Keratinocyte (primary cell): ENCODE measurements at places on chromosomes 3 and 15.

GRCh38 chr15:63089260-63090043 is 32.2 kb upstream of the LACTB start:
- no peak for DNase-seq

DNA sequence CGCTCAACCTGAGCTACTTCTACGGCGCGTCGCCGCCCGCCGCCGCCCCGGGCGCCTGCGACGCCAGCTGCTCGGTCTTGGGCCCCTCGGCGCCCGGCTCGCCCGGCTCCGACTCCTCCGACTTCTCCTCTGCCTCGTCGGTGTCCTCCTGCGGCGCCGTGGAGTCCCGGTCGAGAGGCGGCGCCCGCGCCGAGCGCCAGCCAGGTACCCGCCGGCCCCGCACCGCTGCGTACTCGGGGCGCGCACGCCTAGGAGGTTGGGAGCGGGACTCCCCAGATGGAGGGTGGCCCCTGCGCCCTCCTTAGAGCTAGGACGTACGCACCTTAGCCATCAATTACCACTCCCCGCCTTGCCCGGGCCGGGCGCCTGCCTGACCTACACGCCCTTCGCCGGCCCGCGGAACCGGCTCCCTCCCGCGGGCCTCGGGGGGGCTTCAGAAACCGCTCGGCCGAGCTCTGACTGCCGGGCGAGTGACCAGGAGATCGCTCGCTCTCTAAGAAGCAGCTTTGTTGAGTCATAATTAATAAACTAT is 466 bp downstream of the NFKBIZ start:
- no peak for DNase-seq

- no peak for DNase-seq
These were observed 44.6 kb downstream of the TLE3 start for GRCh38 chr15:70053001-70053715.

DNA sequence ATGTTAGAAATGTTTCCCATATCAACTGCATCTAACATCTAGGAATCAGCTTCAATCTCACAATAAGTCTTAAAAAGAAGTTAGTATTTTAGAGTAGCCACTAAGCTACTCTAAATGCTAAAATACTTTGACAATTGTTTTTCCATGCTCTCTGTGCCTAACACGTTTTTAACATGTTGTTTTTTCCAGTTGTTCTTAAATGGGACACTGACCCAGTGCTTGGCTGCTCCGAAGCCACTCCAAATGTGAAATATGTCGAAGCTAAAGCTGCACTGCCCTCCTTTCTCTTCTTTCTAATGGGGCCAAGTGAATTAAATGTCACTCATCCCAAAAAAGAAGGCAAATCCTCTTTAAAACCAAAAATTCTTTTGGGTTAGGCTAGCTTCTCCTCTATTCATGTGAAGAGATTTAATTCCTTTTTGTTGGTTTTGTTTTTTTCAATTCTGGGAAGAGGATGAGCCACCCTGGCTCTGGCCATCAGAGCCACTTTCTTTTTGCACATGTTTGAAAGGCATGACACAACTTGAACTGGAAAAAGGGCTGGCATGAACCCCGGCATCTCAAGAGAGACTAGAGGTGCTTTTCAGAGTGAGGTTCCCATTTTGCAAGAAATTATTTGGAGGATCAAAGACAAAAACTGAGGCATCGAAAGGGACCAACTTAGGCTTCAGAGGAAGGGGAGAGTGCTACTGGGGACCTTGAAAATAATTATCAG is 73.7 kb downstream of the WWTR1 start:
- DNase-seq: no peak

DNA sequence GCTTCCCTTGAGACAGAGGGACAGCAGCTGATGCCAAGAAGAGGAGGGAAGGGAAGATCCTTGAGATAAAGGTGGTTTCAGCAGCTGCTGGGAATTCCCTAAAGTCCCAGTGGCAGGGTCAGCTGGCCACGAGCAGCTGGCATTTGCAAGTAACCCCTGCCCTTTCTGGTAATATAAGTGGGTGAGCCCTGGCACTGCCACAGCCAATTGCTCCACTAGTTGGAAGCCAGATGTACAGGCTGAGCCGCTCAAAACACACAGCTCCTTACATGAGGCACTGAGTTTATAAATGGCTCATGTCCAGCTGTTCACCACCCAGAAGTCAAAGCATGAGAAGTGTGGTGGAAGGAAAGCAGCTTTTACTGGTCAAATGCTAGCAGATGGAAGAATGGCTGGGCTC is 35.4 kb downstream of the PRR20G start:
- no peak for DNase-seq

GRCh38 chr3:16520241-16520969 is 6.9 kb upstream of the RFTN1 start:
- DNase-seq: no peak

DNA sequence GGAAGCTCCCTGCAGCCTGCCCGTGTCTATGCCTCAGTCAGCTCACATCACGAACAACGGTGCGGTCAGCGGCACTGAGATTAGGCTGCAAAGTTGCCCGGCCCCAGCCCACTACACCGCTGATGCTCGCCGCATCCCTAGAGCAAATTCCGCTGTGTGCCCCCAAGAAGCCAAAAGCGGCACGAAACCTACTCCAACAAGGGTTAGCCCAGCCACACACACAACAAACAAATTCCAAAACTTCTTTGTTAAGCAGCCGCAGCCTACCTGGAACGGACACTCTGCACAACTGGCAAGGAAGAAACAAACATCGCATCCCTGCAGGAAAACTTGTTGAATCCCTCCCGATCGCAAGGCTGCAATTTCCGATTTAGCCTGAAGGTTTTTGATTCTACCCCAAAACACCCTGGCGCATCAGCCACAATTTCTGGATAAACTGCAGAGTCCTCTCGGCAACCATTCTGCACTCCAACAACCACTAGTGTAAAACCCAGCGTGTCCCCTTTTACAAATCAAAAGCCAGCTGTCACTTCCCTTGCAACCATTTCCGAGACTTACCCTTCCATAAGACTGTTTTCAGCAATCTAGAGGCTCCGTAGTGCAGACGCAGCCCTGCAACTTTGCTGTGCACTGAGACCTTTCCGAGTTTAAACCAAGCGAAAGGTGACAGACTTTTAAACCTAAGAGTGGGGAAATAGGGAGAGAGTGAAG is 449 bp downstream of the ROBO1 start:
- DNase-seq: no peak

- DNase-seq: no peak
These were observed 19.0 kb downstream of the ADAMTS9 start for GRCh38 chr3:64668582-64669510.

DNA sequence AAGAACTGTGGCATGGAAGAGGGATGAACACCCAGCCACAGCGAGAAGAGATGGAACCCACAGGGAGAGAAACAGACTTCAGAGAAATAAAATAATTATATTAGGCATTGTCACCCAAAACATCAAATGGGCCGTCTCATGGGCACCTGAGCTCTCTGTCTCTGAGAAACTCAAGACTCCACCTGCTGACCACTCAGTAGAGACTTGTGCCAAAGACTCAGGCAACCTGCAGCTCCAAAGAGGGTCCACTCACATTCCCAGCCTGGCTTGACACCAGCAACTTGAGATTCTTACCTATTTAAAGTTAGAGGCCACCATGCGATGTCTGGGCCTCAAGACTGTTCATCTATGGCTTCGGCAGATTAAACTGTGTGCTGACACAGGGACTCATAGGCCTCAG is 12.0 kb downstream of the SEMA5B start:
- DNase-seq: no peak

- no peak for DNase-seq
These were observed 49.5 kb downstream of the CD86 start for GRCh38 chr3:122104515-122105194.

GRCh38 chr3:125192190-125193035 is 20.1 kb downstream of the SLC12A8 start:
- no peak for DNase-seq

- DNase-seq: no peak
These were observed 6.2 kb downstream of the ZIC4 start for GRCh38 chr3:147400111-147400510.

DNA sequence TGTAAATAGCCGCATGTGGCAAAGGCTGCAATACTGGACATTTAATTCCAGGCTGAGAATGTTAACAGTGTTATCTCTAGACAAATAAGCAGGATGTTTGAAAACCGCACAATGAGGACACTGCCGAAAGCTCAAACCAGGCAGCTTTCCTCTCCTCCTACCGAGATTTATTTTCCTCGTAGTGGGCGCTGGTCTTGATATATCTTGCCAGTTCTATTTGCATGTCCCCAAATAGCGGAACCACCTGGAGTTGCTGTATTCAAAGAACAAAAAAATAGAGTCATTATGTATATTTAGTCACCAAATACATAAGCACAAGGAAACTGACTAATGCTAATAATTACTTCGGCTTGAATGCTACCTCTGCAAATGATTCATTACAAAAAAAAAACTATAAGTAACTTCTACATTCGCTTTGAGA is 46.5 kb downstream of the CYFIP1 start:
- no peak for DNase-seq

GRCh38 chr3:128895843-128896697 is 16.6 kb downstream of the ACAD9 start:
- DNase-seq: no peak
